ENCODE measurements at places on chromosomes 4 and X.

- no peak for DNase-seq
These were observed 38.1 kb downstream of the EGFL6 start for GRCh38 chrX:13607331-13607995.

DNA sequence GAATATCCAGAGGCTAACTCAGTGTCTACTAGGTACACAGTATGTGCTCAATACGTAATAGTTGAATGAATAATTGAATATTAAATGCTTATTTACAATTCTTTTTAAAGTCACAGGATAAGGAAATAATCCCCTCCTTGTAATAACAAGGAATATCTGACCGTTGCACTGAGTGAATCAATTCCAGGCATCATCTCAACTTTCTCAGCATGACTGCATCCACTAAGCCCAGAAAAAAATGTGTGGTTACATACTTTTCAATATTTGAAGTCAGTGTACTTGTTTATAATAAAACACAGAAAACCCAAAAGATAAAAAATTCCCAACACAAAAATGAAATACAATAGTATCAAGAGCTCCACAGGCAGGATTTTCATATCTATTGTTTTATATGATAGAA is 105.4 kb downstream of the TMEM144 start:
- no peak for DNase-seq

- DNase-seq = no peak
These were observed 23.8 kb downstream of the RAPGEF2 start for GRCh38 chr4:159126716-159127115.

- DNase-seq = no peak
These were observed 51.2 kb downstream of the DCUN1D4 start for GRCh38 chr4:51894059-51894645.

GRCh38 chrX:149950681-149951080 is 12.4 kb upstream of the EOLA2 start:
- no peak for DNase-seq

DNA sequence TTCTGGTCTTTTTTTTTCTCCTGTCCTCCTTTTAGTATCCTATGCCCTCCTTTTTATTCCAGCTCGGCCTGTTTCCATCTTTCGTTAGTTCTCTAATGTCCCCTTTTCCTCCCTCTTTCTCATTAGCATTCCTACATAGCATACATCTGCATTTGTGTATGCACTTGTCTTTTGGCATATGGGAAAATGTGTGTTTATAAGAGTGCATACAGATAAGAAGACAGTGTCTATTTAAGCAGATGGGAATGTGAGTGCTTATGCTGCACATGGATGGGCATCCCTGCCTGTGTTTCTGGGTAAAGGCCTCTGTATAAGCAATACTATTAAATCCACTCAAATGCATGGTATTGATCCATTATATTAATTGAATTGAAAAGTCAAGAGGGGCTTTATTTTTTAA is 7.5 kb upstream of the GABRA2 start:
- DNase-seq = no peak

- DNase-seq = no peak
These were observed 147.7 kb upstream of the GYPA start for GRCh38 chr4:144288011-144288903.

DNA sequence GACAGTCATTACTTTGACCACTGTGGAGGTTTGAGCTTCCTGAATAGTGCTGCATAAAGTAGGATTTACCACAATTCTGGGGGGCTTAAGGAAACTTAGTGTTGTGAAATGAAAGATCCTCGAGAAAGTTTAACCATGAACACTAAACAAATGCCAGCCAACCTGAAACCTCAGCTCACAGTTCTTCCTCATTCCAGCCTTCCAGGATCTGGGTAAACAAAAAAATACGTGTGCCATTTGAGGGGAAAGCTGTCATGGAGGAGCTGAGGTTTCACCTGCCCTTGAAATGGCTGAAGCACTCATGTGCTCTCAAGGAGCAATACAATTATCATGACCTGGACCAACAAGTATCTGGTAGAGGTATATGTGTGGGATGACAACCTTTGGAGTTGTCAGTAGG is 142.7 kb downstream of the NPNT start:
- no peak for DNase-seq

GRCh38 chr4:20351360-20352162 is 99.9 kb downstream of the SLIT2 start:
- DNase-seq = no peak

- no peak for DNase-seq
These were observed 32.1 kb upstream of the GK start for GRCh38 chrX:30620980-30621618.

GRCh38 chr4:92235731-92236130 is 68.0 kb upstream of the GRID2 start:
- no peak for DNase-seq

DNA sequence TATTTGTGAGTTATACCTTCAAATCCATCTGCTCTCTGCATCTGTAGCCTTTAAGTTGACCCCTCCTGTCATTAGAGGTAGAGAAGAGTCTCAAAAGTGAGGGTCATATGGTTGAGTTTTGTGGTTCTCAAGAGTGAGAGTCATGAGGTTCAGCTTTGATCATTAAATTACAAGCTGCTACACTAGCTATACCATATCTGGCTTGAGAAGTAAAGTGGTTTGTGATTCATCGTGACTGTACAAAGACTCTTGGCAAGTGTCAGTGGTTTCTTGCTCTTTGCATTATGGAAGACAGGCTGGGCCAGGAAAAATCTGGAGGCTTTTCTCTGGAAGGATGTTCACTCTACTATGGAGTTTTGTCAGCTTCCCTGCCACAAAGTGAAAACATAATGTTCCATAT is 170.6 kb downstream of the ZC4H2 start:
- no peak for DNase-seq

DNA sequence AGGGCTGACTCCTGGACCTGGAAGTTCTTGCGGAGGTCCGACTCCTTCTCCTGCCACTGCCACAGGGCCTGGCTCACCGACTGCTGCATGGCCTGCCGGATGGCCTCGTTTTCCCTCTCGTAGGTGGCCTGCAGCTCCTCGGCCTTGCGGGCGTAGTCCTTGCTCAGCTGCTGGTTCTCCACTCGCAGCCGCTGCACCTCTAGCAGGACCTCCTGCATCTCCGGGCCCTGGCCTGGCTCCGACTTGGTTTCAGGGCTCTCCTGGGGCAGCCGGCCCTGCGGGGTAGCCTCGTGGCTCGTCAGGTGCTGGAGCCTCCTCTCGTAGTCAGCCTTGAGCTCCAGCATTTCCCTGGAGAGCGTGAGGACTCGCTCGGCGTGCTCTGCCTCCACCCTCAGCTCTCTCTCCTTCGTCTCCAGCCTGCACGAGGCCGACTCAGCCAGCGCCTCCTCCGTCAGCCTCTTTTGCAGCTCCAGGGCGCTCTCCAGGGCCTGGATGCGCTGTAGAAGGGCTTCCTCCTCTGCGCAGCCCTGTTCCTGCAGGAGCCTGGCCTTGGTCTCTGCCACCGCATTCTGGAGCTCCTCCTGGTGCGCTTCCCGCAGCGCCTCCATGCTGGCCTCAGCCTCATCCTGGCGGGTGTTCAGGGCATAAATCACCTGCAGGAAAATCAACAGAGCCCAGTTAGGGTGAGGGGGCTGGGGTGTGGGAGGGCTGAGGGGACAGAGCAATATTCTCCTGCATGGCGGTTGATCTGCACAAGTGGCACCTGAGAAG is 72.2 kb downstream of the FAM184B start:
- DNase-seq = no peak

DNA sequence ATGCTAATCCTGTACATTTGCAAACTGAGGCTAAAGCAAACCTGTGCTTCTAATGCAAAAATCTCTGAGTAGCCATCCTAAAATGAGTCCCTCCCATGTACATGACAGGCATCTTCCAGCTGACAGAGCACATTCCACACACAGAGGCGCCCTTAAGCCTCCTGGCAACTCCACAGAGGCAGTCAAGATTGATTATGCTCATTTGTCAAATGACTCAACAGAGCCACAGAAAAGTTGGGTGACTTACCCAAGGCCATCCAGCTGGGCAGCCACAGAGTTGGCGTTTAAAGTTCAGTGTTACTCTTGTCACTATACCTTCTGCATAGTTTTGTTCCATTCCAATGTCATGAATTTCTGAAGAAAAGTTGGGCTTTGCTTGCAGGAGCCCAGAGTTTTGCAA is 394.6 kb upstream of the FGF13 start:
- DNase-seq = no peak

- no peak for DNase-seq
These were observed 684.6 kb downstream of the ARAP2 start for GRCh38 chr4:35559559-35560365.

- DNase-seq = peak; percentile 34
These were observed 30.5 kb downstream of the PLAC8 start for GRCh38 chr4:83083925-83084475.

GRCh38 chrX:440636-441035 is 53.9 kb upstream of the PPP2R3B start:
- no peak for DNase-seq

DNA sequence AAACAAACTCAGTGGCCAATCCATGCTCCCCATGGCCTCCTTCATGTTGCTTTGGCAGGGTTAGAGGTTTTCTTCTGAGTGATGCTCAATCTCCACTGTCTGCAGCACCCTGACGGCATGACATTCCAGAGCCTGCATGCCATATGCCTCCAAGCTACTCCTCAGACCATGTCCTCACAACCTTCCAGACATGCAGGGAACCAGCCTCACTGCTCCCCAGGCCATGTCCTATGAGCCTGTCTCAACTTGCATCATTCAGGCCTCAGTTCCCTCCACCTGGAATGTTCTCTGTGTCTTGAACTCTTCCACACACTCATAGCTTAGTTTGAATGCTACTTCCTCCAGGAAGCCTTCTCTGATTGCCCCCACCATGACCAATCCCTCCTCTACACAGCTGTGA is 18.8 kb downstream of the PROM1 start:
- DNase-seq = no peak

GRCh38 chrX:115642895-115643530 is 82.0 kb downstream of the PLS3 start:
- no peak for DNase-seq

DNA sequence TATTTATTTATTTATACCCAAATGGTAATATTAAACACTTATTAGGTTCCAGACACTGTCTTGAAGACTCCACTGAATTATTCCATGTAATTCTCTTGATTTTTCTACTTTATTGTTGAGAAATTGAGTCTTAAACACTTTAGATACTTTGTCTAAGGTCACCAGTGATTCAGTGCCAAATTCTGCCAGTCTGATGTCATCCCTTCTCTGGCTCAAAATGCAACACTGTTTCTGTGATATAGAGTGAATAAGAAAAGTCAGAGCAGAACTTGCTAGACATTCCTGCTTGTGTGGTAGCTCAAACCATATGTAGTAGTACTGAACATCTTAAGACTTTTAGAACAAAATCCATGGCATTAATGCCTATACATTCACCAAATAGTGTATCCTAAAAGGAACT is 164.3 kb downstream of the GABRB1 start:
- no peak for DNase-seq

- DNase-seq = no peak
These were observed 160.6 kb upstream of the STS start for GRCh38 chrX:6986915-6987314.

DNA sequence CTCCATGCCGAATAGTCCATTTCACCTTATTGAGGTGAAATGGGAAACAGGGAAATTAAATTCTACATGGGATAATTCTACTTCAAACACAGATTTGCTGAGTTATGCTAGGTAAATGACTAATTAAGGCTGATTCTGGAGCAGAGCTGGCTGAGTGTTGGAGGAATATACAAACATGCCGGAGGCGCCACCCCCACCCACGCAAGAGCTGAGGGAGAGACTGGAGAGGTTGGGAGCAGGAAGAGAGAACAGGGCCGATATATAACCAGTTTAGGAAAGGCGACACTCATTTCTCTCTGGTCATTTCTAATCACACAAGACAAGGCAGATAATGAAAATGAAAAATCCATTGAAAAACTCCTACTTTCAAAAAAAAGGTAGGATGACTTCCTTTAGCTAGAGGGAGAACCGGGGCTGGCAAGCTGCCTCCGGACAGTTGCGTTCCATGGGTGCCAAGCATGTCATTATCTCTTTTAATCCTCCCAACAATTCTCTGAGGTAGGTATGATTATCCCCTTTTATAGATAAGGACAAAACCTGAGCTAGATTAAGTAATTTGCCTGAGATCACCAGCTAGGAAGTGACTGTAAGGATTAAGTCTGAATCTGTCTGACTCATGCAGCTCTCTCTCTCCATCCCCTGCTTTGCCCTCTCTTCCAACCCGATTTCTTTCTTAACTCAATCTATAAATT is 27.6 kb upstream of the CFAP299 start:
- no peak for DNase-seq

DNA sequence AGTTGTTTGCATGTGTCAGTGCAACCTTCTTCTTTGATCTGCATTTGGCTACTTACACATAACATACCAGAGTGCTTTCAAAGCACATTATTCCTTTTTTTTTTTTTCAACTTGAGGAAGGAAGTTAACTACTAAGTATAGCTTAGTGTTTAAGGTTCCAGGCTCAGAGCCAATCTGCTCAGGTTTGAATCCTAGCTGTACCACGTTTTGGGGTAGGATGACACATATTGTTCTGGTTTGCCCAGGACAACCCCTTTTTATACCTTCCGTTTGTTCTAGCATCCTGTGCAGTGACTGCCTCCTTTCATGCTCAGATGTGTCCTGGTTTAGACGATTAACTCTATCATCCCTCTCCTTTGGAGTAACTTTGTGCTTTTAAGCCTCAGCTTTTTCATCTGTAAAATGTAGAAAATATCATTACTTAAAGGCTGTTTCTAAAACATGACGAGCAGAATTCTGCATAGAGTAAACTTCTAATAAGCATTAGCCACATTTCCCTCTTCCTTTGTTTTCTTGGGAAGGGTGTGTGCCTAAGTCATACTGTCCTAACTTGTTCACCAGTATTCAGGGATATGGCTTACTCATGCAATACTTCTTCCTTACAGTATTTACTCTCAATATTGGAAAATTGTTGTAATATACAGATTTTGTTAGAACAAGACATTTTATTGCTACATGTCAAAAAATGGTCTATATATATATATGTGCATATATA is 281.3 kb downstream of the C4orf33 start:
- no peak for DNase-seq

- no peak for DNase-seq
These were observed 23.2 kb downstream of the PRPS2 start for GRCh38 chrX:12814420-12814819.

DNA sequence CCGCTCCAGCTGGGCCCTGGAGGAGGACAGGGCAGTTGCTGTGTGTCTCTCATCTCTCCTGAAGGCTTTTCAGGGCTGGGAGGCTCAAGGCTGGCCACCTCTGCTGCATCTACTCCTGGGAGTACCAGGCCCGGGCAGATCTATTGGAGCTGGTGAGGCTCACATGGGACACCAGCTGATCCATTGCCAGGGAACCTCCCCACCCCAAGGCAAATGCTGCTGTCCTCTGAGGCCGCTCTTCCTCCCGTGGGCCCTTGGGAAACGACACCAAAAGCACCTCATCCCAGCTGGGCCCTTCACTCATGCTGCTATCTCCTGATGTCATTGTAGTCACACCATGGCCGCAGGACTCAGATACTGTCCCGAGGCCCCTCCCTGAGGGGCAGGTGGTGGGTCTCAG is 3.6 kb downstream of the UBL4A start:
- no peak for DNase-seq

GRCh38 chrX:107716816-107717700 is 58.5 kb downstream of the TSC22D3 start:
- peak; percentile 82 for DNase-seq

Data from activated CD8-positive, alpha-beta memory T cell treated with anti-CD3 and anti-CD28 coated beads for 1 hour (primary cell).